Breast epithelium (tissue), 4 donors: ENCODE measurements at places on chromosomes 1 and 21.
A peak's percentile ranks its signal among the peaks of the same experiment; 100 is the strongest.

DNA sequence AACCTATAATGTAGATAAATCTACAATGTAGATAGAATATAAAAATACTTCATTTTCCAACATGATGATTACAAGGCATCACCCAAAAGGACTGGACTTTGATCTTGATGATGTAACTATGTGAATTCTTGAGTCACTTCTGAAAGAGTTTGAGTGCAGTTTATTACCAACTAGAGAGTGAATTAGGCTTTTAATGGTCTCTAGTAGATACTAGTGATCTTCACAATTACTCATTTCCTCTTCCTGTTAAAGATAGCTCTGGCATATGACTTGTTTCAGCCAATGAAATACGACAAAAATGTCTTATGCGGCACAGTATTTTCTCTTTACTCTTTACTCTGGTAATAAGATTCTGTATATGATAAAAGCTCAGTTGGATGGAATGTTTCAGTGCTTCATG lies 1588.1 kb upstream of the B3GALT2 start:
- DNase-seq, result no peak

DNA sequence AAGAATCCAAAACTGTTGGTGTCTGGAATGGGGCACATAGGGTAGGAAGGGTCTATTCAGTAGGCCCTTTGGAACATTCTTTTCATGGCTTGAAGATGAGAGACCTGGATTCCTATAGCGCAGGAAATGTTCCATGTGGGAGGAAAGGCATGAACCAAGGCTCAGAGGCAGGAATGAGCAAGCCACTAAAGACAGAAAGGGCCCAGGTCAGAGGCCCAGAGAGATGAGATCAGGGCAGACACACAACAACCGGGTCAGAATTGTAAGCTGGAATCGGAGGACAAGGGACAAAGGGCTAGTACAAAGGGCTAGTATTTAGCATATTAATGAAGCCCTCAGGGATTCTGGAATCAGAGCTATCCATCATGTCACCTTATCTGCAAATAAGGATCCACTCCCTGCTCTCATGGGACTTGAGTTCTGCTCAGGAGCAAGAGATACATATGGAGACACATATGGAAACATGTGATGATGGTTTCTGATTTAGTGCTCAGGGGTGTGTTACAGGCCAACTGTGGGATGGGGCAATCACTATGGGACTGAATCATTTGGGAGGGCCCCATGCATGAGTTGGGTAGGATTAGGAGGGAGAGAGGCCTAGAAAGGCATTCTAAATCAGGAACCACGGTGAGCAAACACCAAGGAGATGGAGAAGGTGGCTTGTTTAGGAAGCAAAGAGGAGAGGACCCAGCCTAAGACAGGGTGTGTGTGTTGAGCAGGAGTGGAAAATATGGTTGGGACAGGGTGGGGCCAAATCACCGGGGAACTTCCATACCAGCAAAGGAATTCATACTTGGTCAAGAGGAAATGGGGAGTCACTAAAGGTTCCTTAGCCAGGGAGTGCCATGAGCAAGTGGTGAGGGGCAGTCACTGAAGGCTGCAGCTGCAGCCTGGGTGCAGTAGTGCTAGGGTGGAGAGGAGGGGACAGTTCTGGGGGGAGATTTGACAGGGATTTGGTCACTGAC lies 8.6 kb downstream of the NECTIN4 start:
- no peak for DNase-seq

GRCh38 chr1:184903111-184903692 lies 71.1 kb downstream of the NIBAN1 start:
- no peak for DNase-seq

DNA sequence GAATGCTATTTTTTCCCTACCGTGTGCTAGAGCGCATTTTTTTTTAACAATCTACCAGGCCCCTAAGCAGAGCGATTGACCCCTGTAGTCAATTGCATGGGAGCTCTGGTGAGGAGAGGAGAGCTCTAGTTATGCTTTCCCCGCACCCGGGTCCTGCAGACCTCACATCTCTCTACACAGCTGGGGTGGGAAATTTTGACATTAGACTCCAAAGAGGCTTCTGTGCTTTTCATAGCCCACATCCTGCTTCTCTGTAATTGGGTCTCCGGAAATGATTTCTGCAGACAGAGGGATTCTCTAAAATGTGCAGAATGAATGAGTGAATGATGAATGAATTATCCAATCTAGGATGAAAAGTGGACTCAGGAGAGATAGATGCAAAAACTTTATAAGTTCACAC lies 41.5 kb upstream of the DUSP10 start:
- DNase-seq, result no peak

- no peak for DNase-seq
Observed at GRCh38 chr21:15444118-15444960, 285.4 kb upstream of the USP25 start.

- no peak for DNase-seq
Observed at GRCh38 chr1:19922015-19922688, 1.3 kb downstream of the PLA2G2E start.

DNA sequence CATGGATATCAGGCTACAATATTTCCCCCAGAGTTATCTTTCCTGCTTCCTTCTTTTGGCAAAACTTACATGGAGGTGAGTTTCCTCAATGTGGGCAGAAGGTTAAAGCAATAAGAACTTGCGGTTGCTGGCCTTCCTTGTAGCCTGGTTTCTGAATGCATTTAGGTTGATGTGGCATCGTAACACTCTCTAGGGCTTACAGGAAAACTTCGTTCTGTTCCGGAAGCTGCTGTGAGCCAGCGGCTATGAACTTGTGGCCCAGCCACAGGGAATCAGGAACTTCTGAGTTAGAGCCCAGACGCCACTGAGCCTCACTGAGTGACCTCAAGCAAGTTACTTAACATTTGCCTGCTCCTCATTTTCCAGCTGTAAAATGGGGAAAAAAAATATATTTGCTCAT lies 623.4 kb upstream of the ADAMTS5 start:
- DNase-seq, result no peak

- no peak for DNase-seq
Observed at GRCh38 chr21:42466700-42467099, 29.3 kb downstream of the RSPH1 start.

GRCh38 chr1:4224684-4225467 lies 324.8 kb upstream of the C1orf174 start:
- DNase-seq, result no peak

GRCh38 chr1:92203105-92203504 lies 14.6 kb upstream of the C1orf146 start:
- no peak for DNase-seq

GRCh38 chr1:168733241-168733640 lies 4.2 kb upstream of the DPT start:
- DNase-seq, result no peak

GRCh38 chr21:31538816-31539215 lies 120.7 kb upstream of the SOD1 start:
- DNase-seq, result no peak

GRCh38 chr1:35539073-35539823 lies 18.0 kb downstream of the KIAA0319L start:
- no peak for DNase-seq

DNA sequence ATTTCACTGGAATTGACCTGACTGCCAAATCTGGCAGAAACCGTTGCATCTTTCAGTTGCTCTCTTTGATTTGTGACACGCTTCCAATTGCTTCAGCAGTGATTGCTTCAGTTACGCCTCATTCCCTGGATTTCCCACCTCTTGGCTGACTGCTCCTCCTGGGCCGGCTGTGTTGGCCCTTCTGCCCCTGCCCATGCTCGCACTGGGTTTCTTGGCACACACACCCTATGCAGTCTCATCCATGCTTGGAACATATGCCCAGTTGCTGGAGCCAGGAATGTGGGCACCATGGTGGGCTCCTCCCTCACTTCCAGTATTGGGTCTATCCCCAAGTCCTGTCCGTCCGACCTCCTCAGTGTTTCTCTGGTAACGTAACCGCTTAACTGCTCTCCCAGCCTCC lies 2.2 kb upstream of the ZBTB21 start:
- DNase-seq, result peak; percentile 26

DNA sequence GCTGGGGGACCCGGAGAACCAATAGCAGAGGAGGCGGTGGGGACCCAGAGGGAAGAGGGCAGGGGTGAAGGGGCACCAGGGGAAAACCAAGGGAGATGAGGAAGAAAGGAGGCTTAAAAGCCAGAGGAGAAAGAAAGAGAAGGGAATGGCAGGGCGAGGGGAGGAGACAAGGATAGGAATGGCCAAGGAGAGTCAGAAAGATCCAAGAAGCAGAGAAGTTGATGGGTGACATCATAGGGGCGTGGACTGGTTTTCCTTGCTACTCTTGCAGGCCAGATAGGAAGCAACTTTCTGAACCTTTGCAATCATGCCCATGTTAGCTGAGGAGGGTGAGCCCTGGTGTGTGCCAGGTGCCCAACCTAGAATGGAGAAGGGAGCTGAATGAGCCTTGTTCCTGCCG lies 5.4 kb downstream of the NPR1 start:
- no peak for DNase-seq

DNA sequence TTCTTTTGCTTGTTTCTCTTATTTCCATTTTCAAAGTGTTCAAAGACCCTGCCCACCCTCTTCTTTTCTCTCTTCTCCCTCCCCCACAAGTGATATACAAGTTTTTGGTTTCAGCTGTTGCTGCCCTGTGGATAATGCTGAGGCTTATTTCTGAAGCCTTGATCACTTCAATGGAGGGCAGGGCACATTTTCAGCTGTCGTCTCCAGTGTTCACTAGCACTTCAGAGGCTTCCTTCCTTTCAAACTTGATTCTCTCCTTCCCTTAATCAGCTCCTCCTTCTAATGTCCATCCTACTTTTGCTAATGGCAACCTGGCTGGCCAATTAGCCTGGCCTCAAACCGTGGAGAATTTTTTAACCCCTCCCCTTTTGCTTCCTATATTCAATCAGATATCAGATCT lies 435.7 kb upstream of the RUNX1 start:
- DNase-seq, result no peak

DNA sequence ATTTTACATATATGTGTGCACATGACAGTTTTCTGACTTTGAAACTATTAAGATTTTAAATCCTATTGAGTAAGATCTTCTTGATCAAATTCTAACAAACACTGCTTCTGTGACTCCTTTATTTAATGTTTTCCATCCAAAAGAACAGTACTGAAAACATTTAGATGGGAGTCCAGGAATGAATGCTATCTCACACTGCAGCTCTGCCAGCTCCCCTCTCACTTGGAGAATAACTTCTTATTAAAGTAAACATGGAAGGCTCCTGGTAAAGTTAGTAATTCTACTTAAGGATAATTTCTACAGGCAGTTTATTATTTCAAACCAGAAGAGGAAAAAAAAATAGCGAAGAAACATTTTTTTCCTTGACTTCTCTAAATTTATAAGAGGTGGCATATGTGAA lies 349.1 kb downstream of the DPYD start:
- no peak for DNase-seq

GRCh38 chr1:203555076-203555475 lies 61.1 kb downstream of the OPTC start:
- DNase-seq, result no peak

- DNase-seq, result no peak
Observed at GRCh38 chr1:111085676-111086075, 54.2 kb downstream of the DRAM2 start.

- no peak for DNase-seq
Observed at GRCh38 chr1:162200096-162200847, 130.8 kb downstream of the NOS1AP start.

GRCh38 chr21:16086936-16087335 lies 357.2 kb downstream of the USP25 start:
- no peak for DNase-seq

DNA sequence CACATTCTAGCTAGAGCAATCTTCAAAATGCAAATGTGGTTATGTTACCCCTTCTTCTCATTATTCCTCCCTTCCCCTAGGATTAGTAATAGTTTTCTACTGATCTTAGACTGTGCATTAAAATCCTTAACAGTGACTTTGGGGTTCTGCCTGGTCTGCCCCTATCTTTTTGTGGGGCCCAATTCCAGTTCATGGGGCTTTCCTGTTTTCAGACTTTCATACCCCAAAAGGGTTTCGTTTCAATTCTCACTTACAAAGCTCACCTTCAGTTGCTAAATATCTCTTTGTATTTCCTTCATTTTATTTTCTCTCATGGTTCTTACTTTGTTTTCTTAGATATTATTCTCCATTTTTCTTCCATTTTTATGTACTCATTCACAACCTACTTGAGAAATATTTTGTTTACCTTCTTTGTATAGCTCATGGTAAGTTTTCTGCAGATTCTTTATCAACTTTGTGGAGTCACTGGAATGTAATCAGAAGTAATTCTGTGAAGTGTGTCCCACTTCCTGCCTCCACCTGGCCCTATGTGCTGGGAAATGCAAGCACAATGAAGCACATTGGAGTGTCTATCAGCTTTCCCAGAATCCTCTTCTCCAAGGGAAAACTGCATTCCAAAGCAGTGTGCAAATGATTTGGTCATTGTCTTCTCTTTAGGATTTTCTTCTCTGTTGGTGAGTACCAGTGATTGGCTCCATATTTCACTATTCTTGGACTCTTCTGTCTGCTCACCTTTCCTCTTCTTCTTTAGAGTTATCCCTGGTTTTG lies 350.2 kb downstream of the ZNF326 start:
- no peak for DNase-seq

DNA sequence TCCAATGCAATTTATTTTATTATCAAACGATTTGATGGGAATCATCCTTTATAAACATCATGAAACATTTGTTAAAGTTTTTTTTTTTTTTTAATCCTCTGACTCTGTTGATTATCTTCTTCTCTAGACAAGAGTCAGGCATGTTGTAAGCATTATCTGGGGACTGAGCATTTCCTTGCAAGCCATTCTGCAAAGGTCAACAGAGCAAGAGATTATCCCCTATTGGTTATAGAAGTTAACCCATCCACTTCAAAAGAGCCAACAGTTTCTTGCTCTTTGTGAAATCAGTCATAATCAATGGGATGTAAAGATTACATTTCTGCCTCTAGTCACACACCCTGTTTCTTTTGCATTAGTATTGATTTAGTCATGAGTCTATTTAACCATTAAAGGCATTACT lies 368.8 kb upstream of the ADGRL4 start:
- DNase-seq, result no peak

GRCh38 chr1:11013160-11013531 lies 692 bp downstream of the TARDBP start:
- DNase-seq, result no peak

GRCh38 chr1:198633675-198634121 lies 5.1 kb upstream of the PTPRC start:
- DNase-seq, result no peak

DNA sequence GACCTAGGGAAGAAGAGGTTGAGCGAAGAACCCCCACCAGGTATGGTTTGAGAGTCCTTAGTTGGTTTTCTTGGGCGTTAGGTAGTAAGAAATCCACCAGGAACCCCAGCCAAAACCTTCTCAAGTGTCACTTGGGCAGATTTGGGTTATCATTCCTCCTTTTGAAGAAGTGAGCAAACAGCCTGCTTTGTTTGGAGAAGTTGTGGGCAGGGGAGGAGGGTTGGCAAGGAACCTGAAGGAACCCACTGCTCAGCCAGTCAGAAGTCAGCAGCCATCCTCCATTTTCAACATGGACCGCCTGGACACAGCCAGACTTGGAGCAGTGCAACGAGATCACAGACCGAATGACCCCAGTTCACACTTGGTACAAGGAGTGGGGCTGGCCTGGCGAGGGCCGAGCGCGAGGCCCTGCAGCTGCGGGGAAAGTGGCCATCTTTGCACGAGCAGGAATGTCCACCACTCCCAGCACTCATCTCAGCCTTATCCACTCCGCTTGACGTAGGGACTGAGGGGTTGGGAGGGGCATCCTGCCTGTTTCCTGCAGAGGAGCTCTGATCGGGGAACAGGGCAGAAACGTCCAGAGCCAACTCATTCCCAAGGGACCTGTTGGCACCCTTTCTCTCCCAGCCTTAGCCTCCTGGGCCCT lies 7.2 kb downstream of the ADPRS start:
- DNase-seq, result no peak

- peak; percentile 47 for DNase-seq
Observed at GRCh38 chr21:45869121-45870007, 112.2 kb upstream of the COL6A1 start.

GRCh38 chr1:97632075-97632474 lies 288.8 kb downstream of the DPYD start:
- no peak for DNase-seq
